ENCODE measurements at places on chromosomes 12 and 14.

DNA sequence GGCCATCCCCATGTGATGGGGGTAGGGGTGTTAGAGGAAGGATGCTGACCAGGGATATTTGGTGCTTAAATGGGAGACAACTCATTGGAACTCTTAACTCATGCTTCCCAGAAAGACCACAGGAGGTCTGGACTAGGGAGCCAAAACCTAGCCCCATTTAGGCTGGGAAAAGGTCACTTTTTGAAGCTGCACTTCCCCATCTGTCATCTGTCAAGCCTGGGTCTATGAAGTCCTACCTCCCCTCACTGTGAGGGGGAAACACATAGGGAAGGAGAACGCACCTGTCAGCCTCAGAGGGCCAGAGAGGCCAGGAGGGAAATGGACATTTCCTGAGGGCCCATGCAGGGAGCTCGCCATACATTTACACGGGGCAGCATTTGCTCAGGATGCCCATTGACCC lies 321.0 kb downstream of the BCL11B start:
- DNase-seq: no peak

DNA sequence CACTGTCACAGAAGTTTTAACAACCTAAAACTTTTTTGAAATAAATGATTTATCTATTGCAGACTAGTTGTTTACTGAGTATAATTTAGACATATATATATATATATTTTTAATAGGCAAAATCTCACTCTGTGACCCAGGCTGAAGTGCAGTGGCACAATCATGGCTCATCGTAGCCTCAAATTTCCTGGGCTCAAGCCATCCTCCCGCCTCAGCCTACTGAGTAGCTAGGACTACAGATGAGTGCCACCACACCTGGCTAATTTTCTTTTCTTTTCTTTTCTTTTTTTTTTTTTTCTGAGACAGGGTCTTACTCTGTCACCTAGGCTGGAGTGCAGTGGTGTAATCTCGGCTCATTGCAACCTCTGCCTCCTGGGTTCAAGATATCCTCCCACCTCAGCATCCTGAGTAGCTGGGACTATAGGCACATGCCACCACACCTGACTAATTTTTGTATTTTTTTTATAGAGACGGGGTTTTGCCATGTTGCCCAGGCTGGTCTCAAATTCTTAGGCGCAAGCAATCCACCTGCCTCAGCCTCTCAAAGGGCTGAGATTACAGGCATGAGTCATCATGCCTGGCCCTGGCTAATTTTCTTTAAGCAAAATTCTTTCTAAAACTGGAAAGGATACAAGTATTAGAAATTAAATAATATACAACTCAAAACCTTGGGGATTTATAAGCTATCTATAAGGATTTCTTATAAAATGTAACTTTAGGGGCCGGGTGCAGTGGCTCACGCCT lies 23.1 kb downstream of the EEA1 start:
- no peak for DNase-seq

GRCh38 chr14:31124197-31124596 lies 83.4 kb downstream of the HECTD1 start:
- DNase-seq: no peak

DNA sequence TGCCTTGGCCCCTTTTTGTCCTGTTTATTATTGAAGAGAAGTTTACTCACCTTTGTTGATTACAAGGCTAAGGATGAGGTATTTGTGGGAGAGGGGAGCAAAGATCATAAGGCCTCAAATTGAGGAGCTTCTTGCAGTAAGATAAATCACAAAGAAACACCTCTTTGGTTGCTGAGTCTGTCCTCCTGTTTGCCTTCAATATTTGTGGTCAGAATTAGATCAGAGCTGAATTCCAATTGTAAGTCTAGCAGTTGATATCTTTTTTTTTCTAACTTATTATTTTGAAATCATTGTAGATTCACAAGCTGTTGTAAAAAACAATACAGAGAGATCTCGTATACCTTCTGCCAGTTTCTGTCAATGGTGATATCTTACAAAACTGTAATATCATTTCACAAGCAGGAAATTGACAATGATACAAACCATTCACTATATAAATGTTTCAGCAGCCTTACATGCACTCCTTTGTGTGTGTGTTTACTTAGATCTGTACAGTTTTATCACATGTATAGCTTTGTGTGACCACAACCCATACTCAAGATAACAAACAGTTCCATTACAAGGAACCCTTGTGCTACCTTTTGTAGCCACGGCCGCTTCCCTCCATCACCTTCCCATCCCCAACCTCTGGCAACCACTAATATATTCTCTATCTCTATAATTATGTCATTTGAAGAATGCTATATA lies 97.4 kb downstream of the KICS2 start:
- DNase-seq: no peak

DNA sequence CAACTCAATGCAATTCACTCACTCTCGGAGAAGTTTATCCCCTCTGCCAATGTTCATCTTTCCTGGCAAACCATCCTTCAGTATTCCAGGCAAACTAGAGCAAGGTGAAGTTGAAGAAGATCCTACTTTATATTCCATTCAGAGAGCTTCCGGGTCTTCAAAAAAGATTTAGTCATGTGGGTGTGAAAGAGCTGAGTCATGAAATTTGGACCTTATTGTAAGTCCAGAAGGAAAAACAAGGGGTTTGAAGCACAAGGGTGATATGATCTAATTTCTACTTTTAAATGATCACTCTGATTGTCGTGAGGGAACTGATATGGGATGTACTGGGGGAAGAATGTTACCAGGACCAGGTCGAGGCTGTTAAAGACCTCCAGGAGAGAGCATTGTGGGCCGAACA lies 2.8 kb upstream of the PRH2 start:
- DNase-seq: no peak

DNA sequence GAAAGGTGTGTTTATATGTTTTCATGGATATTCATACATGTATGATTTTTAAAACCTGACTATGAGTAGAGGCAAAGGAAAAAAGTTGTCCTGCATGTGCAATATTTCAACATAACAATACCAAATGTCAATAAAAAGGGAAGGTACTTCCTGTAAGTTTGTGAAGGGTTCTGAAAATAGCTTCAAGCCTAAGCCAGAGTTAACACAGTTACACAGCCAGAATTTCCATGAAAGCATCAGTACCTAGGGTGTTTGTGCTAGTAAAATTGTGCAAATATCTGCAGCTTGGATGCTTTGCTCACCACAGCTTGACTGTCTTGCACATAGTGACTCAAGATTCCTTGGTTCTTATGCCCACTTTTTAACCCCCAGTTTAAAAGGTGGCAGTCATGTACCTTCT lies 193.1 kb upstream of the FAR2 start:
- no peak for DNase-seq

GRCh38 chr12:57280211-57281062 lies 29.4 kb upstream of the STAC3 start:
- no peak for DNase-seq

GRCh38 chr14:24880689-24881088 lies 169.3 kb downstream of the STXBP6 start:
- no peak for DNase-seq

DNA sequence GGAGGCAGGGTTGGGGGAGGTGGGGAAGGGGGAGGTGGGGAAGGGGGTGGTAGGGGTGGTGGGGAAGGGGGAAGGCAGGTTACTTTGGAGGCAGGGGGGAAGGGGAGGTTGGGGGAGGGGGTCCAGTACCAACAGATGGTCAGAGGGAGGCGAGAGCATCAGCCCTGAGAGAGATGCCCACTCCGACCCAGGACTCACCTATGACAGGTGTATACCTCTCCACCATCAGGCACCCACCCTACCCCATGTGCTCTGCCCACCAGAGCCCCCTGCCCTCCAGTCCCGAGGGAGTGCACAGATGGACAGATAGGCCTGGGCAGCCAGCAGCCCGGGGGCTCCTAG lies 18.6 kb downstream of the JAG2 start:
- no peak for DNase-seq

DNA sequence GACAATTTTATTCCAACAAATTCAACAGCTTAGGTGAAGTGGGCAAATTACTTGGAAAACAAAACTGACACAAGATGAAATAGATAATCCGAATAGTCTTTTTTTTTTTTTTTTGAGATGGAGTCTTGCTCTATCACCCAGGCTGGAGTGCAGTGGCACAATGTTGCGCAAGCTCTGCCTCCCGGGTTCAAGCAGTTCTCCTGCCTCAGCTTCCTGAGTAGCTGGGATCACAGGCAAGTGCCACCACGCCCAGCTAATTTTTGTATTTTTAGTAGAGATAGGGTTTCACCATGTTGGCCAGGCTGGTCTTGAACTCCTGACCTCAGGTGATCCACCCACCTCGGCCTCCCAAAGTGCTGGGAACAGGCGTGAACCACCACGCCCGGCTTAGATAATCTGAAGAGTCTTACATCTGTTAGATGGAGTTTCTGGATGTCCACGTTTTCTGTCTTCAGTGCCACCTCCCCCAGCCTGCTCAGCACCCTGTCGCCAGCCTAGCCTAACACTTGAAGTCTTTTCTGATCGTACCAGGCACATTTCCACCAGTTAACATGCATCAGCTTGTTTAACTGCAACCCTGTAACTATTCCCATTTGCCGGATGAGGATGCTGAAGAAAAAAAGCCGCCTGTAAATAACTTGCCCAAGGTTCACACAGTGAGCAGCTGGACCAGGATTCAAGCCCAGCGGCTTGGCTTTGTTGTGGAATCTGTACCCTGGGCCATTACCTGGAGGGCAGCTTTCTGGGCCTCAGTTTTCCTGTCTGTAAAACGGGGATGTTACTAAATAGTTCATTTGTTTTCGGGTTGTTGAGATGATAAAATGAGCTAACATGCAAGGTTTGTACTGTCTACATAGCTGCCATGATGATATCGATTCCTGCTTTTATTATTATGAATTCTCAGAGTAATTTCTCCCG lies 26.4 kb downstream of the FBRSL1 start:
- DNase-seq: no peak

GRCh38 chr12:132788375-132789098 lies 26.9 kb upstream of the ANKLE2 start:
- no peak for DNase-seq

GRCh38 chr12:72082986-72083820 lies 144.6 kb downstream of the TPH2 start:
- DNase-seq: no peak

GRCh38 chr12:55073043-55074022 lies 52.9 kb upstream of the OR9K2 start:
- no peak for DNase-seq

DNA sequence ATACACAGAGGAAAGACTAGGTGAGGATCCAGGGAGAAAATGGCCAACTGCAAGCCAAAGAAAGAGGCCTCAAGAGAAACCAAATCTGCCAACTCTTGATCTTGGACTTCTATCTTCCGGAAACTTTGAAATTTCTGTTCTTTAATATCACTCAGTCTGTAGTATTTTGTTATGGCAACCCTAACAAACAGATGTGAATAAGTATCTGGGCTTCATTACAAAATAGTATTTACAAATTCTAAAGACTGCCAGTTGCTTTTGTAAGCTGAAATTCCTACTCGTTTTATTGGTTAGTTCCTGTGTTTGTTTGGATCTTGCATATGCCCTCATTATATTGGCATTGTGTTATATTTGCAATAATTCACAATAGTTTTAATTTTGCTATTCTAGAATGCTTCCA lies 143.2 kb upstream of the USP15 start:
- DNase-seq: no peak

DNA sequence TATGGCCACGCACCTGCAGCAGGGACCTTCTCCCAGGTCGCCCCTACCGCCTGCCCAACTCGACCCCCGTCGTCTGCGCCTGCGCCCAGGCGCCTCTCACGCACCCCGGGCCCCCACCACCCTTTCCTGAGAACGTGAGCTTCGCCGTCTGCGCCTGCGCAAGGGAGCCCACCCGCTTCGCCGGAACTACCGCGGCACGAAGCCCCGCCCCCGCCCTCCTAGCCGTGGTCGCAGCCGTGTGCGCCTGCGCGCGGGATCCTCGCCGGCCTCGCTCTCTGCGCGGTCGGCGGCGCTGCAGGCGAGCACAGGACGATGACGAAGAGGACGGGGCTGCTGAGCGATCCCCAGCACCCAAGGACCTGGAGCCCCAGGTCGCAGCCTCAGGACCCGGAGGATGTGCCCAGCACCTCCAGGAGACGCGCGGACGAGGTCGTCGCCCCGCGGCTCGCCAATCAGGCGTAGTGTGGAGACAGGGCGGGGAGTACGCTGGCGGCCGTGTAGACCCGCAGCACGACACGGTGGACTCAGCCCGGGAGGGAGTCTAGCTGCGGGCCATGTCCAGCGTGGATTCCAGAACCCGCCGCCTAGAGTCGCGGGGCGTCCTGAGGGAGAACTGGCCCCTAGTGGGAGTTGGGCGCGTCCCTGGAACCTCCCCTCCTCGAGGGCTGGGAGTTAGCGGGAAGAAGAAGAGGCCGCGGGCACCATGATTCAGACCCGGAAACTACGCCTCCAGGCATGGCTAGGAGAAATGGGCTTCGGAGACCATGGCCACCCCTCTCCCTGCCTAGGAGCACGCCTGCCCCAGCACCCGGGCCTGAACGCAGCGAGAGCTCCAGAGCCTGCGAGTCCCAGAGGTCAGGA lies 1120.8 kb upstream of the TMEM132C start:
- no peak for DNase-seq

DNA sequence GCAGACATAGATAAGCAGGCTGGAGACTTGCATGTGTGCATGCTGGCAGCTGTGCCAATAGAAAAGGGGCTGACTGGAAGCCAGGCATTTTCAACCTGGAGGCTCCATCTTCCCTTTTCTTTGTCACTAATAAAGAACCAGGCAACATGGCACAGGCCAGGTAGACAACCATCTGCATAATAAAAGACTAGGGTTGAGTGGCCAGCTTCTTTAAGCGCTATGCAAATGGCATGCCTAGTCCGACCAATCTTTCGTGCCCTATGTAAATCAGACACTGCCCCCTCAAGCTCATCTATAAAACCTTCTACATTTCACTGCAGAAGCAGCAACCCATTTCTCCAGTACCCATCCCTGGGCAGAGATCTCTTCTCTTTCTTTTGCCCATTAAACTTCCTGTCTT lies 4.6 kb upstream of the KLRC1 start:
- no peak for DNase-seq

DNA sequence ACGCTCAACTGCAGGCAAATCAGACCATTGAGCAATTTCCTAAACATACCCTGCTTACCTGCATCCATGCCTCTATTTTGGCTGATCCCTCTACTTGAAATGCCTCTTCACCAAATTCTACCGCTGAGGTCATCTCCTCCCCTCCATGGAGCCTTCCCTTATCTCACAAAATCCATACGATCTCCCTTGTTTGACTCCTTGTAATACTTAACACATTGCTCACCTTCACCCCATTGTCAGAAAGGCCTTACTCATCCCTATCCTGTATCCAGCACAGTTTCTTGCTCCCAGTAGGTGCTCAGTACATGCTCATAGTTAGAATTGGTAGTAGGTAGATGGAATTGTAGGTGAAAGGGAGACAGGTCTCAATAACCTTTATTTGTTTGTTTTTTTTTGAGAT lies 5.4 kb downstream of the DDN start:
- DNase-seq: no peak

GRCh38 chr12:114311974-114312373 lies 94.0 kb downstream of the TBX5 start:
- no peak for DNase-seq

GRCh38 chr14:95395098-95395737 lies 75.5 kb upstream of the CLMN start:
- DNase-seq: no peak

Data from NCI-H1436 treated with DMSO at 0.1 percent for 48 hours (cell line).